Stimulated activated CD4-positive, alpha-beta T cell treated with anti-CD3 and anti-CD28 coated beads, Interleukin-15, amount 100 ng/mL, for 1 hour (primary cell): ENCODE measurements at places on chromosomes 16 and 17.

GRCh38 chr16:2159175-2159838 lies 3.7 kb downstream of the TRAF7 start:
- DNase-seq, result no peak

DNA sequence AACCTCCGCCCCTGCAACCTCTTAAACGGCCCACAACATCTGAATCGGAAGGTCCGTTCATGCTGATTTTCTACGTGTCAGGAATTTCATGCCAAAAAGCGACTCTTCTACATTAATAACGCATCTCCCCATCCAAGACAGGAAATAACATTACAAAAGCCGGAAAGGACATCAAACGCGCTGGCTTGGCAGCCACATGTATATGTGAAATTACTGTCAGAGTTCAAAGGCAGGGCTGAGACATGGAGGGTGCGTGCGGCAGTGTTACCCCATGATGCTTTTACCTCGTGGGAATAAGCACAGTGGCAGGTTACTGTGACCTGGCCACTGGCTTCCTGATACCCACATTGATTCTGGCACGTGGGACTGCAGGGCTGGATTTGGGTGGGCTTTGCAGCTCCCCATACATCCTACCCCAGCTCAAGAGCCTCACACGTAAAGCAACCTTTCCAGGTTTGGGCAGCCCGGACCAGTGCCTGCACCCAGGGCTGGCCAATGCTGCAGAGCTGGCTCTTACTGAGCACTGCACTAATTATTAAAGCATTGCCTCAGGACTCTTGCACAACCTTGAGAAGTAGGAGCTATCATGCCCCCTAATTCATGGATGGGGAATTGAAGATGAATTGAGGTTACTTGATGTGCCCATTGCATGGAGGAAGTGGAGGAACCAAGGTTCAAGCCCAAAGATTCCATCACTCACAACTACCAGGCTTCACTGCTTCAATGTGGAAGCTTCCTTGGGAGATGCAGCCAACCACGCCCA lies 120.6 kb upstream of the FOXF1 start:
- no peak for DNase-seq

DNA sequence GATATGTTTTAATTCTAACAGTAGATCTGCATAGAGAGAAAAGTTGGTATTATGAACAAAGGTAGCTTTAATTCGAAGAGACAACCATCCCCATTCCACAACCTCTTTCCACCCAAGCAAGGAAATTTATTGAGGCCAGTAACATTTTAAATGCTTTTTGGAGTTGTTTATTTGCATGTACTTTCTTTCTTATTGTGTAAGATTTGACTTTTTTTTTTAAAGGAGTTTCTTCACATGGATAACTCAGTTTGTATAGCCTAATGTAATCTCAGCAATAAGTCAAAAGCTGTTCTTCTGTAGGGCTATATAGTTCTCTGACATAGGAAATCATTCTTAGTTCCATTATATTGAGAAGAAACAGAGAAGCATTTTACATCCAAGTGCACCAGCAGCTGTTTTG lies 163.3 kb downstream of the PRKCA start:
- DNase-seq, result no peak

DNA sequence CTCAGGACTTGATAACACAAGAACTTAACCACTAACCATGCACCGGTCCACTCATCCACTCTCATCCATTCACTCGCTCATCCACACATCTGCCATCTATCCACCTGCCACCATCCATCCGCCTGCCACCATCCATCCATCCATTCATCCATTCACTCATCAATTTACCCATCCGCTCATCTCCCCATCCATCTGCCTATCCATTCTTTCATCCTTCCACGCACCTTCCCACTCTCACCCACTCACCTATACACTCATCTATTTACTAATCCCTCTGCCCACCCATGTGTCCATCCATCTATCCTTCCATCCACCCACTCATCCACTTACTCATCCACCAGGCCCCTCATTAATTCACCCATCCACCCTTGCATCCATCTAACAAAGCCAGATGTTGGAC lies 131.0 kb downstream of the MRM1 start:
- DNase-seq, result no peak

- no peak for DNase-seq
These were observed 29.2 kb upstream of the PHB1 start for GRCh38 chr17:49443862-49444261.

DNA sequence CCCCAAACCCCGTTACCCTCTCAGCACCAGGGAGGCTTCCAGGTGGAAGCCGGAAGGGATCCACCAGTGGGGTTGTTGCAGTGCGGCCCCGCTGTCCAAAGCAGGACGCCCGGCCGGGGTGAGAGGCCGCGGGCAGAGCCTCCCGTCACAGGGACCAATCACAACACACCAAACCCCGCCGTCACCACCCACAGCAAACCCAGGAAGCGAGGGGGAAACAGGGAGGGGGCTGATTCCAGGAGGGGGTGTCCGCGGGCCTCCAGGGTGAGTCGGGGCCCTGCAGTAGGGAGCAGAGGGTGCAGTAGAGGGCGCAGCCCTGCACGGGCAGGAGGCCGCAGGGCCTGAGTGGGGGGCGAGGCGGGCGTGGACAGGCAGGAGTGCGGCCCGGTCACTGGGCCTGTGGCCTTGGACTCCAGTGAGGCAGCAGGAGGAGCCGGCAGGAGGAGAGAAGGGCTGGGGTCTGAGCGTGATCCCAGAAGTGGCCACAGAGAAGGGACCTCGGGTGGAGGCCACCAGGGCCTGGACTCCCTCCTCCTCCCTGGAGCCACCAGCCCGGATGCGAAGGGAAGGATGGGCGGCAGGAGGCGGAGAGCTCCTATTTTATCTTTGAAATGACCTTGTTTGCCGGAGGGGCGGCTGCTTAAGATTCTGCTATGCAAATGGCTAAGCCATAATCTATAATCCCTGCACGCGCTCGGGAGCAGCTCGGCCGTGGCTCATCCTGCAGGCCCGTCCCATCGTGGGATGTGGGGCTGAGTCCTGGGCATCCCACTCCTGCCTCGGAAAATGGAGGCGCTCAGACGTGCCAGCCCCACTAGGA lies 41.5 kb downstream of the ZFPM1 start:
- DNase-seq, result no peak

- no peak for DNase-seq
These were observed 288.4 kb downstream of the IRX3 start for GRCh38 chr16:53998024-53998810.

DNA sequence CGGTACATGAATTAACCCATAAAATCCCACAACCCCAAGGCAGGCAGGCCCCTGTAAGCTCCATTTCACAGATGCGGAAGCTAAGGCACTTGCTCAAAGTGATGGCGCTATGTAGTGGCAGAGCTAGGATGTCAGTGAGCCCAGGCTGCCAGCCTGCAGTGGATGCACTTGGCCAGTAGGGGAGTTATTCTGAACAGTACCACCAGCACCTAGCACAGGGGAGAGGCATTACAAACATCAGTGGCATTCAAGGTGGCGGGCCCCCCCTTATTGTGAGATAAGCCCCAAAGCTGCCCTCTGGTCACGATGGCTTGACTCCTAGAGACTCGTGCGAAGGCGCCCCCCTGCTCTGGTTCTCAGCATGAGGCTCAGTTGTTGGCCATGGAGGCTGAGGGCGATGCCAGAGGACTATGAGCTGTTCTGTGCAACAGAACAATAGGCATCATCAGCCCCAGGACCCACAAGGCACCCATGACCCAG lies 33.8 kb downstream of the GTF3C1 start:
- DNase-seq, result no peak

DNA sequence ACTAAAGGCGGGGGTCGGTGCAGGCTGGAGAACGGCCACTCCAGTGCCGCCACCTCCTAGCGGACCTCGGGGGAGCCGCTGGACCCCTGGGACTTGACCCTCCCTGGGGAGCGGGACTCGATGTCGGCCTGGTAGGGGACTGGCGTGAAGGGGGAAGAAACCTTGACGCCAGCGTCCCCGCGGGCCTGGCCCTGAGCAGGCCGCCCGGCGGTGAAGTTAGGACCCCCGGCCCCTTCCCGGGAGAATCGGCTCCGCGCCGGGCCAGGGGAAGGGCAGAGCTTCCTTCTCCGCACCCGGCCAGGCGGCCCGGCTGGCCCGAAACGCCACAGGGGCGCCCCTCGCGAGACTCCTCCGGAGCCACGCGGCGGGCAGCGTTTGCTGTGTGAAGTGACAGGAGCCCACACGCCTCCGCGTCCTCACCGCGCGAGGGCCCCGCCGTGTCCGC lies 389 bp downstream of the DUS1L start:
- DNase-seq, result no peak

DNA sequence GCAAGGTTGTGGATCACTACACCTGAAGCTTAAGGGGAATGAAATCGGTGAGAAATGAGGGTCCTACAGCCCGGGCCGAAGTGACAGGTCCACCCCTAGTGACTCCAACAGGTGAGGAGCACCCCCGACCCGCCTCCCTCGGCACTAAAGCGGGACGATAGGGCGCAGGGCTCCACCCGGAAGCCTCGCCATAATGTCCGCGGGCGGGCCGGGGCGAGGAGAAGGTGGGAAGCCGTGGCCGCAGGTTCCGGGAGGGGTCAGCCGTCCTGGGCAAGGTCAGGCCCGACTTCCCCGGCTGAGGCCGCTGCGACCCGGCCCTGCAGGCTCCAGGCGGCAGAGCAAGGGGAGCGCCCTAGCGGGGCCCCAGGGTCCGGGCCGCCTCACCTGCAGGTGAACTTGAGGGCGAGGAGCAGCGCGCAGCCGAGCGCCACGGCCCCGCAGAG lies 543 bp downstream of the TXNDC11 start:
- DNase-seq, result peak; percentile 29

GRCh38 chr16:14101415-14101814 lies 30.3 kb downstream of the MRTFB start:
- no peak for DNase-seq

- no peak for DNase-seq
These were observed 222.1 kb downstream of the RBFOX3 start for GRCh38 chr17:79388556-79389295.

GRCh38 chr16:8739989-8740704 lies 57.3 kb downstream of the TMEM186 start:
- DNase-seq, result no peak

GRCh38 chr17:33202021-33202420 lies 91.1 kb downstream of the ASIC2 start:
- no peak for DNase-seq

DNA sequence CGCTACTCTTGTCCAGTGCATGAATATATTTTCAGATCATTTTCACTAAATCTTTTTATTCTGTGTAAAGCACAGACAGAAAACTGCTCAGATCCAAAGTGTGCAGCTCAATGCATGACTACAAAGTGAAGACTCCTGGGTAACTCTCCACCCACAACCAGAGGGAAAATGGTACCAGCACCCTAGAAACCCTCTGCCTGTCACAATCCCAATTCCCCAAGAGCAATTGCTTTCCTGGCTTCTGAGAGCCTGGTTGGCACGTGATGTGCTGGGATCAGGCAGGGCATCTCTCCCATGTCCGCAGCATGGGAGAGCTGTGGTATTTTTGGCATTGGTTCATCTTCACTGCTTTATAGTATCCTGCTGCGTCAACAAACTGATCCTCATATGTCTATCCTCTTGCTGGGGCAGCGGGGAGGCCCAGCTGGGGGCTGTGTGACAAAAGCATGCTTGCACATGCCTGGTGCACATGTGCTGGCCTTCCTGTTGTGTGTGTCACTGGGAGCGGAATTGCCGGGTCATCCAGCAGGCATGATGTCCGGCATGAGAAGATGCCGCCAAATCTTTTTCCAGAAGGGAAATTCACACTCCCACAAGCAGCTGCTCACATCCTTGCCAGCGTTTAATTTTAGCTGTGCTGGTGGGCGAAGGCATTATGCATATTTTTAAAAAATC lies 278.9 kb upstream of the FOXF1 start:
- DNase-seq, result no peak

DNA sequence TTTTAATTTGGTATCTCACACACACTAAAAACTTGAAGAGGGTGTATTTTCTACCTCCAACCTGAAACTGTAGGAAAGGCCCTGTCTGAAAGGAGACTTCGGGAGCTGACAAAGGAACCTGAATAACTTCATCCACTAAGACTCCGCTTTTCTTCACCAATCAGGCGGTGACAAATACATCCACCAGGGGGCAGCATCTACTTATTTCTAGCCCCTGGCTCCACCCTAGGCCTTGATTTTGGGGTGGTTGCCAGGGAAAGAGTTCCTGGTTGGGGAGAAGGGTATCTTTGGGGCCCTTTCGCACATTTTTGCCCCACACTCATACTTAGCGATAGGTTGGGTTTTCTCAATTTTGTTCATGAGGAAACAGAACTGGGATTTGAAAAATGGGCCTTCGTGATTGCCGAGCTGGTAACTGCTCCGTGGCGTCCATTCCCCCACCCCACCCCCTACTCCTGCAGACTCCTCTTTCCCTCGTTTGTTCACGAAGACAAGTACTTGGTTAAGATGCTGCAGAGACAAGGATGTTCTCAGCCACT lies 4.8 kb upstream of the ARL4D start:
- DNase-seq, result peak; percentile 65

DNA sequence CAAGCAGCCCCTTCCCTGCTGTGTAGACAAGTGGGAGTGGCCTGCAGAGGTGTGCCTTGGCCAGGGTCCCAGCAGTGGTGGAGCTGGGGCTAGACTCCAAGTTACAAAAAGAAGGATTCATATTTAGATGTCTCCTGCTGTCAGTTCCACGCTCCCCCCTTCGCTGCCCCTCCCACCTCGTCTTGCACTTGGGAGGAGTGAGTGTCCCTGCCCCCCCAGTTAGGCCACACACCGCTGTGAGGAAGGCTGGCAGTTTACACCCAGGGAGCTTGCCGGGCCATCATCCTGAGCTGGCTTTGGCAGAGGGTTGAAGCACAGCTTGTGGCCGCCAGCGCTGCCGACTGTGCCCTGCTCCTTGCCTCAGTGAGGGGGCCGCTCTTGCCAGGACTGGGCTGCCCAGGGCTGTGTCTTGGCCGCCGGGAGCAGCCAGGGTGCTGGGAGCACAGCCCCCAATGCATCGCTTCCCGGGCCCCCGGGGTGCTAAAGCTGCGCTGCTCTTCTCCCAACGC lies 44.3 kb downstream of the ELAC2 start:
- DNase-seq, result no peak

- no peak for DNase-seq
These were observed 28.3 kb downstream of the C16orf95 start for GRCh38 chr16:87288753-87289362.

DNA sequence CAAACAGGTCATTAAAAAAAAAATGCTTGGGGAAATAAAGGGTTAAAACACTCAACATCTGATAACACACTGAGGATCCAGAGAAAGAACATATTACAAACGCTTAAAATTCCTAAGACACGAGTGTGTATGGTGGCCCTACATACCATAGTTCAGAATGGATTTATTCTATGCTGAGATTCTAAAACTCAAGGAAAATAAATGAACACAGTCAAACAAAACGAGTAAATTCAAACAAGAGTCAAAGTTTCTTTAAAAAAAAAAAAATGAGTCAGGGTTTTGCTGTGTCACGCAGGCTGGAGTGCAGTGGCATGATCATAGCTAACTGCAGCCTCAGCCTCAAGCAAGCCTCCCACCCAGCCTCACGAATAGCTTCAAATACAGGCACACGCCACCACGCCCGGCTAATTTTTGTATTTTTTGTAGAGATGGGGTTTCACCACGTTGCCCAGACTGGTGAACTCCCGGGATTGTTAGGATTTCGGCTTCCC lies 17.4 kb downstream of the CRK start:
- no peak for DNase-seq

GRCh38 chr16:68313116-68313515 lies 2.3 kb downstream of the PRMT7 start:
- DNase-seq, result no peak
